ENCODE measurements at places on chromosomes 12 and 14. TPM values are rescaled to one million over a fixed set of nuclear protein-coding genes. Genes with fewer than 3 reads are reported as not detected.

Gene CIDEB
- total RNA-seq: 22.4 TPM

Gene GLT8D2
- total RNA-seq: 7.7 TPM

Gene TAS2R30
- total RNA-seq: 4.0 TPM

Gene ZNF664
- total RNA-seq: 104 TPM

Gene PRPH
- total RNA-seq: 2.7 TPM

Gene ARHGDIB
- total RNA-seq: 151 TPM

Gene PTHLH
- total RNA-seq: 0.72 TPM

Gene DDX24
- total RNA-seq: 193 TPM

Gene PDZRN4
- total RNA-seq: 2.1 TPM

Gene FAM90A1
- total RNA-seq: 0.54 TPM

Gene GPD1
- 15.1 TPM for total RNA-seq

Gene CDK2
- 23.2 TPM for total RNA-seq

Gene B4GALNT3
- 12.5 TPM for total RNA-seq

Gene PLA2G1B
- not detected for total RNA-seq

Gene POTEG
- not detected for total RNA-seq

Gene SGPP1
- total RNA-seq: 20.9 TPM

Gene RHNO1
- 17.2 TPM for total RNA-seq

Gene NT5DC3
- 7.8 TPM for total RNA-seq

Gene ANKS1B
- 5.8 TPM for total RNA-seq

Gene GPR162
- 5.0 TPM for total RNA-seq

Gene ATG2B
- total RNA-seq: 35.8 TPM

Gene PYGL
- 40.3 TPM for total RNA-seq

Gene PRICKLE1
- total RNA-seq: 21.7 TPM

Gene SLC38A1
- 124 TPM for total RNA-seq

Gene KCNA1
- total RNA-seq: not detected

Gene VRTN
- not detected for total RNA-seq

Gene RHOJ
- total RNA-seq: 20.0 TPM

Gene KRT72
- not detected for total RNA-seq

Gene SERPINA12
- not detected for total RNA-seq

Gene SLC6A15
- total RNA-seq: 0.28 TPM

Gene CD163
- 329 TPM for total RNA-seq

Gene BMP4
- total RNA-seq: 11.2 TPM
